Activated T-cell treated with anti-CD3 and anti-CD28 coated beads, Interleukin-2, amount 50 U/mL, for 72 hours (primary cell): ENCODE measurements at places on chromosomes 3 and 15. TPM values are rescaled to one million over a fixed set of nuclear protein-coding genes. Genes with fewer than 3 reads are reported as not detected.
A peak's percentile ranks its signal among the peaks of the same experiment; 100 is the strongest.

Gene RTP3
- total RNA-seq = not detected

DNA sequence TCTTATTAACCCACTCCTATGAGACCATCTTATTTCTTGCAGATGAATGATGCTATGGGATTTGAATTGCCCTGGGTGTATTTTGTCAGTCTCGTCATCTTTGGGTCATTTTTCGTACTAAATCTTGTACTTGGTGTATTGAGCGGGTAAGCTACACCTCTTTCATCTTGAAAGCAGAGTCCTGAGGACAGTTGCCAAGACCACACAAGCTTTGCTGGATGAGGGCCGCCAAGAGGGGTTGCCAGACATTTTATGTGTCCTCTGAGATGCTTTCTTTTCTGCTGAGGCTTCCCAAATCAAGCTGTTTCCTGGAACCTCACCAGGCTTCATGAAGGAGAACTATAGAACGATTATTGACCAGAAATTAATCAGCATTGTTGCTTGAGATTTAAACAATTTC, 173.2 kb downstream of the CHDH start:
- no peak for DNase-seq

- DNase-seq = no peak
Observed at GRCh38 chr3:122858373-122858772, 63.5 kb downstream of the SLC49A4 start.

GRCh38 chr3:54819946-54820345, 107.9 kb downstream of the LRTM1 start:
- DNase-seq = no peak

- peak; percentile 33 for DNase-seq
Observed at GRCh38 chr3:188578576-188579363, 424.8 kb downstream of the LPP start.

Gene BTBD1
- total RNA-seq = 65.0 TPM

Gene ETFA
- 143 TPM for total RNA-seq

GRCh38 chr3:118754406-118755252, 280.0 kb downstream of the IGSF11 start:
- no peak for DNase-seq

Gene THRB
- not detected for total RNA-seq

Gene RASGRP1
- total RNA-seq = 173 TPM

GRCh38 chr3:47455806-47456452, 19.8 kb downstream of the SCAP start:
- no peak for DNase-seq

Gene RARB
- not detected for total RNA-seq

- peak; percentile 74 for DNase-seq
Observed at GRCh38 chr15:64009798-64010261, 36.5 kb downstream of the DAPK2 start.

DNA sequence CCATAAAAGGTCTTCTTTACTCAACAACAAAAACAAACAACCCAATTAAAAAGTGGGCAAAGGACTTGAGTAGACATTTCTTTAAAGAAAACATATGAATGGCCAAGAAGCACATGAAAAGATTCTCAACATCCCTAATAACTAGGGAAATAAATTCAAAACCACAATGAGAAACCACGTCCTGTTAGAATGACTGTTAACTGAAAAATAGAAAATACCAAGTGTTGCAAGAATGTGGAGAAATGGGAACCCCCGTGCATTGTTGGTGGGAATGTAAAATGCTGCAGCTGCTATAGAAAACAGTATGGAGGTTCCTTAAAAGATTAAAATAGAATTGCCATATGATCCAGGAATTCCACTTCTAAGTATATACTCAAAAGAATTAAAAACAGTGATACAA, 34.8 kb downstream of the NMNAT3 start:
- no peak for DNase-seq
